ENCODE measurements at places on chromosomes 1 and 21.

GRCh38 chr1:167429612-167430011 is 88.7 kb downstream of the CD247 start:
- no peak for DNase-seq

- DNase-seq = no peak
Measured at GRCh38 chr1:10714337-10715114, 81.9 kb downstream of the CASZ1 start.

DNA sequence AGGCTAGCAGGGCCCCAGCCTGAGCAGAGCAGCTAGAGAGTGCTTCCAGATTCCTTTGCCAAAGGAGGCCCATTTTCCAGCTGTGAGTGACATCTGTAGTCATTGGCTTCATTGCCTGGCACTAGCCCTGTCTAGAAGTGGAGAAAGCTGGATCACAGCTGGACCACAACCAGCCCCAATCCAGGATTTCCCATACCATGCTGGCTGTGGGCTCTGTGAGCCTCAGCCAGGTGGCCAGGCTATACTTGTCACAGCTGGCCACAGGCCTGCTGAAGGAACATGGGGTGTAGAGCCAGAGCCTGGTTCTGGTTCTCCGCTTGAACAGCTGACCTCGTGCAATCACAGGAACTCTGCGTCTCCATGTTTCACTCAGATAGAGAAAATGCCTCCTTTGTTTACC is 36.6 kb downstream of the RIMKLA start:
- no peak for DNase-seq

DNA sequence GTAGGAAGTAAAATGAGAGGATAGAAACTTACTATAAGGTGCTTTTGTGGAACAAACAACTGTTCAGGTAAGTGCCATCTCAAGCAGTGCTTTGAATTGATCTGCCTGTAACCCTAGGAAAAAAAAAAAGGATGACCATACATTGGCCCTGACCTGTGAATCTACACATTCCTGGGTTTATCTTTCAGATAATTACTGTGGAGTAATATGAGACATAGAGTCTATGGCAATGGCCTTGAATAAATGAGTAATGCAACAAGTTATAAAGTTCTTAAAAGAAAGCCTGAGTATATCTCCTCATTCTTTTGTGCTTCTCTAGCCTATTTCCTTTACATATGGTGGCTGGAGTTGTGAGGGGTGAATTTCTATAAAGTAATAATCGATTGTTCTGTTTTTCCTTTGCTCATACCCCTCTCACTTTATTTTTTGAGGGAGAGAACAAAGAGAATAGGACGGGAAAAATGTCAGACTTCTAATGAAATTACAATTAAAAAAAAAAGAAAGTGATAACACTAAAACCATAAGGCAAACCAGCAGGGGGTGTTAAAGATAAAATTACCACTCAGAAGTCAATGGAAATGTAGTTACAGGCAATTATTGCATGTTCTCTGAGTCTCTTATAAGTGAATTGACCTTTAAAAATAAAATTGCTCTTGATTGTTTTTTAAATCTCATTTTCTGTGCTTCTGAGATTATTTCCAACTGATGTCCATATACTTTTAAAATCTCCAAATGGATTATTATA is 12.4 kb upstream of the ATP1A1 start:
- no peak for DNase-seq

DNA sequence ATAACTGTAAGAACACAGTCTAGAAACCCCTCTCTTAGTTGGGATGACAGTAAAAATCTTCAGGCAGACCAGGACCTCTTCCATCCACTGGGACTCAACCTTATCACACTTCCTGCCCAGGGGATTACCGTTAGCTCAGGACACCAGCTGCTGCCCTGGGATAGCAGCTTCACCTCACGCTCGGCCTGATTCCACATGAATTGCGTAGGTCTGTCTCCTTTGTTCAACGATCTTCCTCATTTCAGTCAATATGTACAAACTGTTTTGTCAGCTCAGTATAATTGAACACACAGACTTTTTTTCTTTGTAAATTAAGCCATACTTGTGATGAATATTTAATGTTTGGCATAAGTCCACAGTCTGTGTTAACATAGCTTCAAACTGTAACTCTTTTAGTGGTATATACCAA is 290.4 kb downstream of the GRIK1 start:
- DNase-seq = no peak

GRCh38 chr1:53987880-53988279 is 30.1 kb downstream of the LDLRAD1 start:
- DNase-seq = no peak

GRCh38 chr21:34176448-34176847 is 103.1 kb downstream of the MRPS6 start:
- no peak for DNase-seq

GRCh38 chr1:41780916-41781315 is 137.8 kb downstream of the HIVEP3 start:
- no peak for DNase-seq

DNA sequence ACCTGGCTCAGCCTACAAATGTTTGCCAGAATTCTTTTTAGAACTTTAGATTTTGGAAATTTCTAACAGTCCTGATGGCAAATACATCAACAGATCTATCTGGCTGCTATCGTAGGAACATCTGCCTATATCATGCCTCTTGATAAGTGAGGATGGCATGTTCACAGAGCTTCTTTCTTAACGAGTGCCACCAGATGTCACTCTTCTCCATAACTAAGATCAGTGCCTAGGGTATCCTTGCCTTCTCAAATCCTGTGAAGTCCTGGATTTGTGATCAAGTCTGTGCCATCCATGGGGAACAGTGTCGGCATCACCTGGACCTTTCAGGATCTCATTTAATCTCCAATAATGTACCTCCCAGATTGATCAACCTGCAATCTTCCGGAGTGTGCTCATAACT is 36.5 kb upstream of the CD5L start:
- DNase-seq = no peak

DNA sequence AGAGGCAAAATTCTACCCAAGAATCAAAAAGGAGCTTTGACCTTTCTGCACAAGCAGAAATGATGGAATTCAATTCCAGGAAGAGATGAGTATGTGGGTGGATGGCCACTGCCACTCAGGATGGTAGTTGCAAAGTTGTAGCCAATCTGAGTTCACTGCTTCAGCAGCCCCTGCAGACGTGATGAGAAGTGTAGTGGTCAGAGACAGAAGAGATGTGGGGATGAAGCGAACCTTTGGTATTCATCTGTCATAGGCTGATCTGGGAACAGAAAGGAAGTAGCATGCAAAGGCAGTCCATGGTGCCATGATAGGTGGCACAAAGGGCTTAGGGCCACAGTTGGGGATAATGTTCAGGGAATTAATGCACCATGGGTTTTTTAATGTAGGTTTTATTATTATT is 81.1 kb upstream of the PGBD5 start:
- no peak for DNase-seq

DNA sequence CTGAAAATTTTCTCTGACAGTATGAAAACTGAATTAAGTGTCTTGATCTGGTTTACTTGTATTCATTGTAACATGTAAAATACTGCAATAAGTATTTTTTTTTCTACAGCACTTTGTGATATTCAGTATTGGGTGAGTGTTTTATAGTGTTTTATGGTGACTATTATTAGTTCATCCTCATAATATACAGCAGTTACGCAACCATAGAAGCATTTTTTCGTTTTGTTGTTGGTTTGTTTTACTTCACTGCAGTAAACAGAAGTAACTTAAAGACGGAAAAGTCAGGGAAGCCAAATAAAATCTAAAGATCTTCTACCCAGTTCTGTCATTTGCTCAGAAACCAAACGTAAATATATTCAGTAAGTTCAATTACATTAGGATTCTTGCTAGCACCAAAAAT is 250.0 kb downstream of the TPR start:
- DNase-seq = no peak

DNA sequence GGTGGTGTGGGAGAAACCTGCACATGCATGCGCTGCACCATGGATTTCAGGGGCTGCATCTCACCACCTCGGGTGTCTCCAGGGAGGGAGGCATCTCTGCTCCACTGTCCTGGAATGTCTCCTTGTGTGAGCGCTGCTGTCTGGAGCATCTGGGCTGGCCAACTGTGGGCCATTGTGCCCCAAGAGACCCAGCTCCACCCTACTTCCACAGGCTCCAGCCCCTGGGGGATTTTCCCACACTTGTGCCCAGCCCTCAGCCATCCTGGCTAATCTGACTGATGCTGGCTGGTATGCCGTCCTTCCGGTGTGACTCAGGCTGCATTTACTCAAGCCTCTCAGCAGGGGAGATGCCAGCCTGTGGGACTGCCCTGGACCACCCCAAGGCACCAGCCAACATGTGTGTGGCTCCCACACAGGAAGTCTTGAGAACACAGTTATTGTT is 62.0 kb downstream of the TRIM11 start:
- DNase-seq = no peak
